Mesenteric fat pad (tissue), 1 donor: ENCODE measurements at places on chromosomes 2 and 18. TPM values are rescaled to one million over a fixed set of nuclear protein-coding genes. Genes with fewer than 3 reads are reported as not detected.

GRCh38 chr18:36912887-36913286 lies 84.0 kb downstream of the KIAA1328 start:
- no peak for DNase-seq

DNA sequence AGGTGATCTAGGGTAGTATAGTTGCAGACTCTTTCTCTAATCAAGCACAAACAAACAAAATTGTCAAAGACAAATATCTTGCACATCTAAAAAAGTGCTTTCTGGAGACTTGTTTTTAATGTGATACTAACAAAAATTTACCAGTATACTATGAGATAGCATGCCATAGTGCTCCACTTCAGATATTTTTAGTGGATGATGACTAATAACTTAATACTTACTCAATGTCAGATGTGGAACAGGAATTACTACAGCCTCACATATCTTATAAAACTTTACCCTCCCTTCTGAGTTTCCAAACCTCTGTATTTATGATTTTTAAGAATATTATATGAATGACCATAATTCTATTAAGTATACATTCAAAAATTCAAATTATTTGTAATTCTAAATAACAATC lies 1162.0 kb upstream of the SLC39A10 start:
- no peak for DNase-seq

DNA sequence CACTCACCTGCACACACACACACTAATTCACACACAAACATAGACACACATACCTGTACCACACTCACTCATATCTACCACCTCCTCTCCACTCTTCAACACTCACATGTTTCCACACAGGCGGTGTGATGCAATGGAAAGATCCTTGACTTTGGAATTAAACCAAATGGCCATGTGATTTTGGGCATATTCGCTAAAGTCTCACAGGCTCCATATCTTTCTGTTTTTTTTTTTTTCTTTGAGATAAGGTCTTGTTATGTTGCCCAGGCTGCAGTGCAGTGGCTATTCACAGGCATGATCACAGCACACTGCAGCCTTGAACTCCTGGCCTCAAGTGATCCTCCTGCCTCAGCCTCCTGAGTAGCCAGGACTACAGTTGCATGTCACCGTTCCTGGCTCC lies 91.1 kb upstream of the MEX3C start:
- DNase-seq: no peak

DNA sequence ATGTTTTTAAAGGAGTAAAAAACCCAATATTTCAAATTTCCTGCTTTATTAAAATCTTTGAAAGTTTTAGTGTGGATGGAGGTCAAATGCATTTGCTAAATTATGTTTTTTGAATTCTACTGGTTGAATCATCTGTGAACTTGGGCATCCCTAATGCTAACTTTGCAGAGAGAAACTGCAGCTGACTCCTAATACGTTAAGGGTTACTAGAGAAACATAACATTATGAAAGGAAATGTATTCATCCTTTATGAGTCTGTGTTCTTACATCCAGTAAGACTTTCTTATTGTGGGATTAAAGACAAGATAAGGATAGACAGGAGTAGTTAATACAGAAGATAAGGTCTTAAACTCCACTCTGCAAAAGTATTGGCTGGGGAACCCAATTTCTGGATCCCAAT lies 140.6 kb downstream of the FAM124B start:
- DNase-seq: no peak

- DNase-seq: no peak
Measured at GRCh38 chr2:150389447-150389846, 98.0 kb downstream of the RND3 start.

VIT gene
- 5.0 TPM for total RNA-seq

- no peak for DNase-seq
Measured at GRCh38 chr2:190711069-190711468, 62.2 kb downstream of the NAB1 start.

GRCh38 chr2:71713581-71714580 lies 260.5 kb downstream of the DYSF start:
- DNase-seq: peak; percentile 74

DNA sequence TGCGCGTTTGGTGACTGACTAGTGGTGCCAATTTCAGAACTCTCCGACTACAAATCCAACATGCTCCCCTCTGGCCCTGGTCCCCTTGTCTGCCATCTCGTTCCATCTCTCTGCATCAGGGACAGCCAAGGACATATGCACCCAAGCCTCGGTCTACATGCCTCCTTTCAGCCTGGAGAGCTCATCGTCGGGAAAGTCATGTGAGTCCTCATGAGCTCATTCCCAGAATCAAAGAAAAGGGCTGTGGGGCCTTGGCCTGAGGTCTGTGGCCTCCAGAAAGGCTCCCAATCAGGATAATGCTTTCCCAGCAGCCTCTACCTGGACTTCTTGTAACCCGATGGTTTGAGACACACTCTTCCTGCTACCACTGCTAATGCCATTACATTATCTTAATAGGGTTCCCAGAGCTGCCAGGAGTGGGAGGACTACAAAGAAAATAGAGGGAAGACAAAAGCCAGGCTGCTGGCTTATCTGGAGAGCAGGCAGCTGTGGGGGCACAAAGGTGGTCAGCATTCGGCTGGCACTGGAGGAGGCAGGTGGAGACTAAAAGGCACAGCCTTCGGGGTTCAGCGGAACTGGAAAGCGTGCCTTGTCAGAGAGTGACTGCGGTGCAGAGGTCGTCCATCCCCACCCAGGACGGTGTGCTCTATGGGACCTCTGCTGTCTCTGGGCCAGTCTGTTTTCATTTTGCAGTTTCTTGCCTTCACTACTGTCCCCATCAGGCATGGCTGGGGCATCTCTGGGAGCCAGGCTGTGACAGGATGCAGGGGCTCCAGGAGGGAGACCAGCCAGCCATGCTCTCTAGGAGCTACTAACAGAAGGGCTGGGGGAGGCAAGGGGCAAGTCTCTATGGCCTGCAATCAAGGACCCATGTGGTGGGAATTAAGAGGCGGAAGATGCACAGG lies 104.4 kb upstream of the SMAD2 start:
- no peak for DNase-seq

DNA sequence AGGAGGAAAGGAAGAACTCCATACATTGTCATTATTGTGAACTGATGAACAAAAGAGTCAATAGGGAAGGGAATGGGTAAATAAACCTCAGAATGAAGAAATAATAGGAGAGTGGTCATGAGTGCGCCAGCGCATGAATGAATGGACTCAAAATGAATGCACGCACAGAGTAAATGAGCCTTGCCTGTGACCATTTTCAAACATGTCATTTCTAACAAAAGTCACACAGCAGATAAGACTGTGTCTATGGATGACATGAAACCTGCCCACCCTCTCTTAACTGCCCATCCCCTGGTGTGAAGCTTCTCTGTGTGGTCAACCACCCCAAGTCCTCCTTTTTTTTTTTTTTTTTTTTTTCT lies 121.1 kb upstream of the TEX51 start:
- peak; percentile 2 for DNase-seq

GRCh38 chr18:11136241-11136640 lies 13.1 kb downstream of the PIEZO2 start:
- no peak for DNase-seq

GRCh38 chr2:71941726-71942525 lies 205.7 kb downstream of the CYP26B1 start:
- DNase-seq: peak; percentile 33

DNA sequence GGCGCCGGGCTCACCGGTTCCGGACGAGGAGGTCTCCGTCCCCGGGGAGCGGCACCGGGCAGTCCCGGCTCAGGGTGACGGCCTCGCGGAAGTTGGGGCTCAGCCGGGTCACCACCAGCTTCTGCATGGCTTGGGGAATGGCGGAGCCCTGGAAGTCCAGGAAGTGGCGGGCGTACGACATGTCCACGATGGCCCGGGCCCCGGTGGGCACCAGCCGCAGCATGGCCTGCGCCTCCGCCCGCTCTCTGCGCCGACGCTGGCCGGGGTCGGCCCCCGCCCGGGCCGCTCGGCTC lies 157 bp downstream of the PTGR3 start:
- DNase-seq: no peak

KIF1A gene
- not detected for total RNA-seq

GRCh38 chr2:208356846-208357574 lies 49.6 kb upstream of the PTH2R start:
- DNase-seq: no peak

REG3G gene
- total RNA-seq: not detected

FOXI3 gene
- total RNA-seq: not detected

- no peak for DNase-seq
Measured at GRCh38 chr18:62499263-62499650, 23.6 kb upstream of the ZCCHC2 start.

- no peak for DNase-seq
Measured at GRCh38 chr2:199201539-199201938, 256.2 kb downstream of the SATB2 start.

DNA sequence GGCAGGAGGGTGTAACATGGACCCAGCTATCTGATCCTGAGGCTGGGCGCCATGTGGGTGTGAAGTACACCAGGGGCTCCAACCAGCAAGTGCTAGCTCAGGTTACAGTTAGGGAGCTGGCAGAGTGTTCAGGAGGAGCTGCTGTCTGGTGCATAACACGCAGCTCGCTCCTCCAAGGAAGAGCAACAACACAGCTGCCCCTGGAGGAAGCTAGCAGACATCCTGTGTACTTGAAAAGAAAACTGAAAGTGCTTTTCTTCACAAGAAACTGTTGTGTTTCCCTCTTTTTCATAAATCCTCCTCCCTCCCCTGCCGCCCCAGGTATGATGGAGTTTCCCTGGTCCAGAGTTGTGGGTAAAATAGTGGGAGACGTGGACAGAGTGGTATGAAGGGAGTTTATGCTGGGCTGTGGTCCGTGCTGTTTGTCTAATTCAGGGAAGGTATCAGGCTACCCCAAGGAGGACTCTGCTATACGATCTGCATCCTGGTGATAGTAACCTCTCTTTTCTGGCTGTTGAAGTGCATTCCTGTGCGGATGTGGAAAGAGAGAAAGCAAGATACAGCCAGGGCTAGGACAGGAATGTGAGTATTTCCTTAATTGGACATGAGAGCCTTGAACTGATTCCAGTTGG lies 6.1 kb upstream of the LBH start:
- no peak for DNase-seq

SERPINB10 gene
- not detected for total RNA-seq

DNA sequence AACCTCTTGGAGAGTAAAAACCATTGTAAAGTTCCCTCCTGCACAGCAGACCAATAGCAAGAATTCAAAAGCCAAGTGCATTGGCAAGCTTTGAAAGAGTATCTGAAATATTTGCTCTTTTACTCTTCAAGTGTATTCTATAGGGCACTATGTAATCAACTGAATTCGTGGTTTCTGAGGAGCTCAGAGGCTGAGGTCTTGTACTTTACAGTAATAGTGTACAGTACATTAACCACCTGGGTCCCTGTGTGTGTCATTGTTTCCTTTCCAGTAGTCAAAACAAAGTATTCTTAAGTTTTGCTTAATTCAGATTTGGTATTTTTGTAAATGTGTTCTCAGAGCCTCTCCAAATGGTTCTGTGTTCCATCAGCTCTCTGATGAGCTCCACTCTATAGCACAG lies 769.7 kb downstream of the LRRTM4 start:
- no peak for DNase-seq

GRCh38 chr18:41917181-41917580 lies 37.9 kb upstream of the PIK3C3 start:
- DNase-seq: no peak

DNA sequence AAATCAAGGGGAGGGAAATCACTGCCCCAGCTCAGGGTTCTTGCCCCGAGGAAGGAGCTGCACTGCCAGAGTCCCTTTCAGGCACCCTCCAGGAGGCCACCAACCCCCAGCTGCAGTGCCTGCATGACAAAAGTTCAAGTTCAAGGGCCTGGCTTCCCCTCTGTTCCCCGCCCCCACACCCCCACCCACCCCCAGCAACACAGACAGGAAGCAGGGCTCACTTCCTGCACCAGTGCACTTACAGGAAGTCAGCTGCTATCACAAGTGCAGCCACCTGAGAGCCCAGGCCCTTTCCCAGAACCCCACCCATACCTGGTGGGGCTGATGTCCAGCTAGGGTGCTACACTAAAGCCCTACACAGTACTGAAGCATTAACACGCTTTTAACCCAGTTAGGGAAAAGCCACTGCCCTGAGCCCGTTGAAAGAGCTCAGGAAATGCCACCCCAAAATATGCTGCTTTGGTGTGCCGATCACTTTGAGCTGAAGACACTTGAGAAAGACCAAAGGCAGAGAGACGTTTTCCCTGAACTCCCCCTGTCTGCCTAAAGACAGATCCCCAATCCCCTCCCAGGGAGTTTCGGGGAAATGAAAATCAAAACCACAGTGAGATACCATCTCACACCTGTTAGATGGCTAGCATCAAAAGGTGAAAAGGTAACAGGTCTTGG lies 109.9 kb upstream of the CAB39 start:
- DNase-seq: no peak

DNA sequence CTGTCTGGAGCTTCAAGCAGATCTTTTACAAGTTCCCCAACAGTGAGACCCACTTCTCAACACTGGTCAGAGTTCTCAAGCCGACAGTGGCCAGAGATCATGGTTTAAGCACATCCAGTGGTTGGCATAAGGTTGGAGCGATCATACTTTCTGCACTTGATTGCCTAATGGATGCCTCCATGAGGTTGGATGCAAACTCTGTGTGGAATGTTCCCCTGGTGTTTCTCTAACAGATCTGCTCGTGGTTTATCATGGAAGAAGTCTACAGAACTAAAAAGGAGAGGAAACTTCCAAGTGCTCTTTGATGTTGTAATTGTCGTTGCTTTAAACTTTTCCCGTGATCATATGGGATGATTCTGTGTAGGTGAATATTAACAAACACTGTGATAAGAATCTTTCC lies 60.7 kb downstream of the SH3RF3 start:
- DNase-seq: peak; percentile 35

GRCh38 chr18:5824370-5824984 lies 70.8 kb downstream of the TMEM200C start:
- DNase-seq: no peak

DNA sequence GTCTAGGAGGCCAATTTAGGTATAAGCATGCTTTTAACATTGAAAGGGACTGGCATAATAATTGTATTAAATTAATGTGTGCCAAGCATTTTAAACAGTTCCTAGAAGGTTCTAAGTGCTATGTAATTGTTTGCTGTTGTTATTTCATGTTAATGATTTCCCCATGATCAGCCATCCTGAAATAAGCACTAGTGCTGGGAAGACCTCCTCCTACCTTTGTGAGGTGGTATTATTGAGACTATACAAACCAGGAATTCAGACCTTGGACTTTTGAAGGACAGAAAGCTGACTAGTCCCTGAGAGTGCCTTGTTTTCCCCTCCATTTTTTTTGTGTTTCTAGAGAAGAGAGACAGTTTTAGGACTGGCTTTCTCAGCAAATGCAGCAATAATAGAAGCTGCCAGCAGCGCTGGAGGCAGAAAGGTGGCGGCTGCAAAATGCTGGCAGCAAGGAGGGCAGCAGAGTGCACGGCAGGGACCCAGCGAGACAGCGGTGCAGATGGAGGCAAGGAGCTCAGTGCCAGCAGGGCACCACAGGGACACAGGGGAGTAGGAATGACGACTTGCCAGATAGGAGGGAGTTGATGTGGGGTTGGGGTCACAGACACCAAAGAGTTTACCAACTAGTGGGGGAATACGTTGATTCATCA lies 25.3 kb downstream of the NABP1 start:
- peak; percentile 74 for DNase-seq

GRCh38 chr18:10239991-10240634 lies 214.3 kb upstream of the APCDD1 start:
- no peak for DNase-seq
